Keratinocyte (primary cell): ENCODE measurements at places on chromosomes 6 and 20. TPM values are rescaled to one million over a fixed set of nuclear protein-coding genes. Genes with fewer than 3 reads are reported as not detected.

DNA sequence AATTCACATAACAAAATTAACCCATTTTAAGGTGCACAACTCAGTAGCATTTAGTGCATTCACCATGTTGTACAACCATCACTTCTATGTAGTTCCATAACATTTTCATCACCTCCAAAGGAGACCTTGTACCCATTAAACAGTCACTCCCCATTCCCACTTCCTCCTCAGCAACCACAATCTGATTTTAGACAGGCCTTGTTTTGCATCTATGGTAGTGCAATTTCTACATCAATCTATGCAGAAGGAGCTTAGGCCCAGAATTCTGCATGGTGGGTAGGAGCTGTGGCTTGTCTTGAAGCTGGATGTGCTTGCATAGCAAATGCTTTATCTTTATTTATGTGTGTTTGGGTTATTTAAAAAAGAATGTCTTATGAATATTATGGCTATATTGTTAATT lies 13.5 kb upstream of the HLA-DQA1 start:
- DNase-seq: no peak

GRCh38 chr6:82015526-82015925 lies 232.0 kb downstream of the IBTK start:
- DNase-seq: no peak

DNA sequence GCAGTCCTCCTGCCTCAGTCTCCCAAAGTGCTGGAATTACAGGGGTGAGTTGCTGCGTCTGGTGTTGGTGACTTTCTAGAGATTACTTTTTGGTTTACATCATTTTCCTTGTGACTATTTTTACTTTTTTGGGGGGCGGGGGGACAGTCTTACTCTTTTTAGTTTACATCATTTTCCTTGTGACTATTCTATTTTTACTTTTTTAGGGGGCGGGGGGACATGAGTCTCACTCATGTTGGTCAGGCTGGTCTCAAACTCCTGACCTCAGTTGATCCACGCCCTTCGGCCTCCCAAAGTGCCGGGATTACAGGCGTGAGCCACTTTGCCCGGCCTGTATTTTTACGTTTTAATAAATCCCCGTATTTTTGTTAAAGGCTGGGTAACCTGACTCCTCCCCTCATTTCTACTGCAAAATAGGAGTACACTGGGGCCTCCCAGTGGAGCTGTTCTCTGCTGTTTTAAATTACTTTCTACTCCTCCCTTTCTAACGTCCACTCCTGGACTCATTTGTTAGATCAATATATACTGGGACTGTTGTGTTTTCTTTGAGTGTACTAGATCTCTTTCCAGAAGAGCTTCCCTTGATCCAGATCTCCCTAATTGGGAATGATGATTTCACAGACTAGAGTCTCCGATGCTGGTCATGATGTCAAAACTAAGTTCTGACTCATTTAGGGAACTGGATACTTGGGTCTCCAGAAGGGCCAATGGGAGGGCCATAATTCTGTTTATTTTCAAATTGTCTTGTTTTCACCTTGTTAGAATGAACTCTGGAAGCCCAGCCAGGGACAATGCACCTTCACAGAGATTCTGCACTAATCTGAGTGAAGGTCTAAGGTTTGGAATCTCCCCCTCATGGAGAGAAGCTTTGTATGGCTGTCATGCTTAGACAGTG lies 9.2 kb downstream of the HSPA1B start:
- DNase-seq: no peak

DNA sequence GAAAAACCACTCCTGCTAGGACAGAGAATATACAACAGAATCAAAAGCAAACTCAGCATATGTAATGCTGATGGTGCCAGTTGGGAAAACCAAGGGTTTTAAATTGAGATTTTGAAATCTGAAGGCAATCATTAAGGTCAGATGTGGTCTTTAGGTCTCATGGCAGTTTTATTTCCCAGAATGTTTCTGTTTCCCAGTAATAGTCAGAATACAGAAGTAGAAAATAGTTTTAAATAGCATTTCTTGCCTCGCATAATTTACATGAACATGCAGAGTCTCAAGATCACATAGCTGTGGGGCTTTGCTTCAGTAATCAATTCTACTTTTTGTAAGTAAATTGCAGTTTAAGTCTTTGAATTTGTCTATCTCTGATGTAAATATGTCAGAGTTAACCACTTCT lies 58.1 kb downstream of the RNF144B start:
- no peak for DNase-seq

GRCh38 chr6:11851387-11851786 lies 72.8 kb upstream of the ADTRP start:
- peak; percentile 13 for DNase-seq

DNA sequence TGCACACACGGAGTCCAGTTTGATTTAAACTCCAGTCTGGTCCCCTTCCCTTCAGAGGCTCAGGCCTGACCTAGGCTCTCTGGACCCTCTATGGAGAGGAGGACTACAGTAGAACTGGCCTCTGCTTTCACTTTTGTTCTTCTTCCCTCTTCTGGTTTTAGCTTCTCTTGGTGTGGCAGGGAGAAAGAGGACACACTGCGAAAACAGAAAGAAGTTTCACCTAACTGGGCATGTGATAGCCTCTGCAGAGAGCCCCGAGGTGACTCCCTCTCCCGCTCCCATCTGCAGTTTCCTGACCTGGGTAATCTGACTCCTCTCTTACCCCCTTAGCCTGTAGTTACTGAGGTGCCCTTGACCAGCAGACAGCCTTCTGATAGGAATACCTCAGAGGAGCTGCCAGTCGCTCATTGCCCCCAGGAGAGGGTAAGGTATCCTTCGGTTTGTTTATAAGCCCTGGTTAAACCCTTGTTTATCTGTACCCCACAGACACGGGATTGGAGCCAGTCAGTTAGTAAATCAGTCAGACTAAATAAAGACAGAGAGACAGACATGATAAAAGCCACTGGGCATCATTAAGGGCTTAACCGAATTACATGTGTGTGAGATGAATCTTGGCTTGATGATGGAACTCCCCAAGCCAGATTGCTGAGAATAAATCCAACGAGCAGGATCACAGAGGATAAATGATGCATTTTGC lies 12.0 kb upstream of the DTNBP1 start:
- no peak for DNase-seq

Gene SLCO4A1
- polyA plus RNA-seq: 0.43 to 1.8 TPM (median 1.4 TPM) in 3 replicates

- DNase-seq: no peak
Measured at GRCh38 chr20:62508641-62509051, 32.9 kb upstream of the GATA5 start.

DNA sequence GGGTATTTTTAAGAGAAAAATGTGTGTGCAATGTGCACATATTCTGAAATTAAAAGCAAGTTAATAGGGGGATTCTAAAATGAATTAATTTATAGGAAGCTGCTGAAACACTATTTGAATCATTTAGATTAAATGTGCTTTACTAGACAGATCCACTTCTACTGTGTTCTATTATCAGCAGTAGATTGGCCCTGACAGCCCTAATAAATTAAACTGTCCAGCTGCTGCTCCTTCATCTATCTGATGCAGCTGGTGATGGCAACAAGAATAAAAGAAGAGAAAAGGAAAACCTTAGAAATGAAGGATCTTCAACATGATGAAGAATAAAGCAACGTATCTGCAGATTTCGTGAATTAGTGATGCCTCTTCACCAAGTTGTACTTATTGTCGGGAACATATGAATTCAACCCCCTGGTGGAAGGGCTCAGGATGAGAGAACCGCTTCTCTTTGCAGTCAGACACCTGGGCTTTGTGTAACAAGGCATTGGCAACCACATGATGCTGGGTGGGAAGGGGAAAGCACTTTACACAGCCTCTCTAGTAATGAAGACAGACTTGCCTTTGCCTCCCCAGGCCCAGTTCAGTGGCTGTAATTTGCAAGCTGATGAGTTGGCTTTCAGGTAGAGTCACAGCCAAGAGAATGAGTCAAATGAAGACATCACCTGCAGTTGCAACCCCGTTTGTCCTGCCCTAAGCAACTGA lies 94.4 kb downstream of the LAMP5 start:
- no peak for DNase-seq

DNA sequence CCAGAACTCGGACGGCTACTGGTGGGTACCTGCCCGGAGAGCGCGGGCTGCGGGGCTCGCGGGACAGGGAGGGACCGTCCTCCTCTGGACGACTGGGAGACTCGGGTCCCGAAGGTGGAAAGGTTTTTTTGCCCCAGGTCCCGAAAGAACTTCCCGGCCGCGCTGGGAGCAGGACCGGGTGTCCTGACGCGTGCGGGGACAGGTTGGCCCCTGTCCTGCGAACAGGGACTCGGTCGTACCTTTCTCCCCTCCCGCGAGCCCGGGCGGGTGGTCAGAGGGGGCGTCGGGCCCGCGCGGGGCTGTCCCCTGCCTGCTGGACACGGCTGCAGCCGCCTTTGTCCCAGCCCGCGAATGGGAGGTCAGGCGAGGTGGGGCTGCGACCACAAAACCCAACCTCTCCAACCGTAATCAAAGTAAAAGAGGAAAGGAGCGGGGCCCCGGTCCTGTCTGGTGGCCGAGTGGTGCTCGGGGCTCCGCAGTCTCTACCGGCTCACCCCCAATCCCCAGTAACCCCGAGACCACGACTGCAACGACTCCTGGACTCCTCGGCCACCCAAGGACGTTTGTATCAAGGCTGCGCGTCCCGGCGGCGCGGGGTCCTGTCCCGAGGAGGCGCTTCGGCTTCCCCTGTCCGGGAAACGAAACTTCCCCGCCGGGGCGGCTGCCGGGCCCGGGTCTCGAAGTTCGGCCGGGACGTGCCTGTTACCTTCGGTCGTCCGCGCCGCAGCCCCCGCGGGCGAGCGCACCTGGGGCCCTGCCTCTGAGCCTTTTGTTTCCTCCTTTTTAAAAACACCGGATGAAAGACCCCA lies 798 bp downstream of the DSP start:
- no peak for DNase-seq

Gene TSPYL4
- 6.2 to 8.3 TPM (median 8.1 TPM) in 3 replicates for polyA plus RNA-seq

Gene DLL1
- polyA plus RNA-seq: 6.5 to 14.2 TPM (median 8.2 TPM) in 3 replicates

- DNase-seq: peak; percentile 36
Measured at GRCh38 chr20:48897305-48898010, 24.1 kb upstream of the ARFGEF2 start.

DNA sequence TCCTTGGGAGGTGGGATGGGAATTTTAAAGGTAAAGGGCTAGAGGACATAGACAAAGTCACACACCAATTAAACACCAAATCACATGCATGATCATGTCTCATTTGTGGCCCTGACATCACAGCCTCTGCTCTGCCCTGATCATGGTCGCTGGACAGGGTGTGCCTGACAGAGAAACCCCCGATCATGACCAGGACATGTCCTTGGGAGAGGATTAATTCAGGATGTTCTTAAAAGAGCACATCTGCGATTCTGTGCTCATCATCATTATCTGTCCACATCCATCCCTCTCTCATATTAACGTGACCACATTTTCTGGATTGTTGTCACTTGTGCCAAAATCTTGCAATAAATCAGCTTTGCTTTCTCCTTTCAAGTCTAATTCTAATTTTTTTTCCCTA lies 7.7 kb upstream of the PBOV1 start:
- DNase-seq: no peak

- DNase-seq: no peak
Measured at GRCh38 chr6:117441824-117442264, 16.1 kb upstream of the ROS1 start.

Gene TPBG
- 55.7 to 81.8 TPM (median 69.1 TPM) in 3 replicates for polyA plus RNA-seq

Gene PPP1R3G
- polyA plus RNA-seq: 0.01 to 0.06 TPM (median 0.02 TPM) in 3 replicates

DNA sequence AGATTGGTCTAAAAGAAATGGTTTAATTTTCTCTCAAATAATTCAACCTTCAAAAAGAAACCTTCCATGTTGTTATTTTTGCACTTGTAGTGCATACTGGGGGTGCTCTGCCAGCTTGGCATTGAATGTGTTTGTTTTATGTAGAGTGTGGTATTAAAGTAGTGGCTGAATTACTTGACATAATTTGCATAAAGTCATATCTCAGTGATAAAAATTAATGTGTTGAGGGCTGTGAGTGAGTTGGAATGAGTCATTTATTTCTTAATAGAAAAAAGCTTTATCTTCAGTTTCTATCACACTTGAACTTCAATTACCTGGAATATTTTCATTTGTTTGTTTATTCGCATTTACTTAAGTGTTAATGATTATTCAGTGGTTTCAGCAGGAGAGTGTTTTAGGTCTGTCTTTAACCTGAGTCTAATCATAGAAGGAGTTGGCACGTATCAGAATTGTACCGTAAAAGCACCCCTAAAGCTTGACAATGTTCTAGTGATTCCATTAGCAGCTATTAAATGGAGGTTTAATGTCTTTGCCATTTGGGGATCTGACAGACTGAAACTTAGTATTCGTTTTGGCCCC lies 801.2 kb upstream of the FLRT3 start:
- DNase-seq: no peak

Gene CAP2
- polyA plus RNA-seq: 9.1 to 12.1 TPM (median 11.0 TPM) in 3 replicates

- DNase-seq: no peak
Measured at GRCh38 chr6:37103169-37104039, 66.5 kb upstream of the PIM1 start.

DNA sequence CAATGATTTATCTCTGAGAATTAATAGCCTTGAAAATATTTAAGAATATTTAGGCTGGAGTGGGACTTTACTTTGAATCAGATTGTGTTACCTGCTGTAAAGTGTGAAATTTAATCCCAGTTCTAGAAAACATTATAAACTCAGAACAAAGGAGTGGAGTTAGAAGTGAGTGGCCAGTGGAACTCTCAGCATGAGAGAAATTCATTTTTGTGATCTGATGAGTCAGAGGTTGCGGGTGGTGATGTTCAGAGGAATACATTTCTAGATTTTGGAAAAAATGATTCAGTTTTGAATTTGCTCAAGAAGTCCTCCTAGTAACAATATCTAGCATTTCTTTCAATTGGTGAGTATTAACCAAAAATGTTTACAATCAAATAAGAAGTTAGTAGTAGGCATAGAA lies 167.5 kb downstream of the ZFAND3 start:
- no peak for DNase-seq

DNA sequence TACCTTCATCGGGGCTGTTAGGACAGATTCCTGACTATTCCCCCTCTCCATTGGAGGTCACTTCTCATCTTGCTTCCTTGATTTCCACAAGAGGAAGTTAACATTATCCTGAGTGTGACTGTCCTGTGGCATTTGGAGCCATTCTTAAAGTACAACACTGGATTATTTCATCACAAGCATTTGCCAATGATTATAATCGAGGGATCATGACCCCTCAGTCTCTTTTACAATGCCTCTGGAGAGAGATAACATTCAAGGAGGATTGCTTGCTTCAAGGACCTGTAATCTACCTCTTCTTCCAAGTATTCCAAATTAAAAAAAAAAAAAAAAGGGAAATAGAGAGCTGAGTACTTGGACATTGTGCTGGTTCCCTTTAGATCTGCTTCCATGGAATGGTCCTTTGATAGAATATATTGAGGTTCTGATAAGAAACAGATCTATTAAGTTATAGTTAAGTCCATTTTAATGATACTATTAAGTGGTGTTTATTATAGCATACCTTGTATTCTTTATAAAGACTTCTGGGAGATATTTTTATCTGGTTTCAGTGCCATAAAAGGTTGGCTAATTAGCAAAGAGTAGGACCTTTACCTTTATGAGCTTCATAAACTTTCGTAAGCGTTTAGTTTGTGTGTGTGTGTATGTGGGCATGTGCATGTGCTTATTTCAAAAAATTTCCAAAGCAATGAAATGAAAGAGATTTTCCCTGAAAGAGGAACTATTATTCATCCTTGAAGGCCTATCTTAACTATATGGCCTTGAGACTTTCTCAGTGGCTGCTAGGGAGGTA lies 469.1 kb downstream of the DHX35 start:
- DNase-seq: no peak
